Ascending aorta (tissue), 2 donors: ENCODE measurements at places on chromosomes 16 and 17.

GRCh38 chr16:66364117-66364958 lies 2.2 kb upstream of the CDH5 start:
- no peaks in the 10 kb centered on the region for H3K36me3 ChIP-seq
- DNase-seq, result peak; percentile 77
- no peaks in the 10 kb centered on the region for H3K4me1 ChIP-seq
- no peak overlapping the region for H3K4me3 ChIP-seq
- no peaks in the 10 kb centered on the region for H3K27me3 ChIP-seq

DNA sequence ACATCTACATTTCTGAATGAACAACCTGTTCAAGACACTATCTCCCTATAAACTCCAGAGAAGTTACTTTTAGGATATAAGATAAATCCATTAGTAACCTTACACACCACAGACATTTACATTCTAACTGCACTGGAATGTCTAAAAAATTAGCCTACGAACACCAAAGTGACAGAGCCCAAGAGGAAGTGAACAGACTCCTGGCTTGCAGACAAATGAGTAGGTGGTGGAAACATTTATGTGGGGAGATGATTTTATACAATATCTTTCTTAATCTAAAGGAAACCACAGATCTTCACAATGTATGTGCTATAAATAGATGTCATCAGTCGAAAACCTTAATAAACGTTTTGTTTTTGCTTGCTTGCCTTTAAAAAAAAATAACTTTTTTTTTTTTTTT lies 18.8 kb downstream of the ZNF652 start:
- H3K27ac ChIP-seq, result no peak overlapping the region
- no peaks in the 10 kb centered on the region for H3K27me3 ChIP-seq
- H3K4me3 ChIP-seq, result no peak overlapping the region
- DNase-seq, result no peak

DNA sequence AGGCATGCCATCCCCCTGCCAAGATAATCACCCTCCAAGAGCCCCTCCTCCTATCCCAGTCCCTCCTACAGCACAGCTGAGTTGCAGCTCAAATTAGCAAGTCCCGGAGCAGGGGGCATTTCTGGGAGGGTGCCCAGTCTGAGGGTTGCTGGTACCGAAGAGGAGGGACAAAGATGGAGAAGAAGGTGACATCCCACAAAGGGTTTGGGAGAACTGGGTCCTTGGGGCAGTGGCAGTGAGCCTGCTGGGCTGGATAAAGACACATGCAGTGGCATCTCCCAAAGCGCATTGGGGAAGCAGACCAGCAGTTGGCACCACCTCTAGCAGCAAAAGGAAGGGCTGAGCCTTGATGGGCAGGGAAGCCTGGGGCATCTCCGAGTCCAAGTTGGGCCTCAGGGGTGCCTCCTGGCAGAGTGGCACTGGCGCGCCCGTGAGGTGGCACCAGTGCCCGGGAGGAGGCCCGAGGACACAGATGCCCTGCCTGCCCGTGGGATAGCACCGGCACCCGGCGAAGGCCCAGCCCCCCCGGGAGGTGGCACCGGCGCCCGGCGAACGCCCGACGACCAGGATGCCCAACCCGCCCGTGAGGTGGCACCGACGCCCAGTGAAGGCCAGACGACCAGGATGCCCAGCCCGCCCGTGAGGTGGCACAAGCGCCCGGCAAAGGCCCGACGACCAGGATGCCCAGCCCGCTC lies 622 bp downstream of the TOM1L2 start:
- peak overlapping the region; percentile 87 for H3K27ac ChIP-seq
- DNase-seq, result no peak
- H3K4me1 ChIP-seq, result peaks cover 17% of the 10 kb centered on the region
- peak overlapping the region; percentile 56 for H3K4me3 ChIP-seq

- no peak overlapping the region for H3K27ac ChIP-seq
- no peaks in the 10 kb centered on the region for H3K4me1 ChIP-seq
- H3K27me3 ChIP-seq, result no peaks in the 10 kb centered on the region
- DNase-seq, result no peak
These were observed 9.3 kb downstream of the NOD2 start for GRCh38 chr16:50702725-50703124.

DNA sequence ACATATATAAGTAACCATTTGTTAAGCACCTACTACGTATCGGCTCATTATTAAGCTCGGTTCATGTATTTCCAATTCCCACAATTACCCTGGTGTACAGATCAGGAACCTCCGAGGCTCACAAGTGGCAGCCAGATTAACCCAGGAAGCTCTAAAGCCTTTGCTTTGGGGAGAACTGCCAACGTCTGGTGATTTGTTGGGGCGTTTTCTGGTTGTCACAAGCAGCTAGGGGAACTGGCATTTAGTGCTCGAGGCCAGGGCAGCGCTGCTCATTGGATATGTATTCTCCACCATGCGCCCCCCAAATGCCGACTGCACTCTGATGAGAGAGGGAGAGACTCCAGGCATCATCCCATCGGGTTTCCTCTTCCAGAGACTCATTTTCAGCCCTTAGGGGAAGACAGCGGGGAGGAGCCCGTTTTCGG lies 541 bp downstream of the ZNF18 start:
- DNase-seq, result peak; percentile 65
- H3K27ac ChIP-seq, result peak overlapping the region; percentile 88
- H3K4me3 ChIP-seq, result peak overlapping the region; percentile 97

DNA sequence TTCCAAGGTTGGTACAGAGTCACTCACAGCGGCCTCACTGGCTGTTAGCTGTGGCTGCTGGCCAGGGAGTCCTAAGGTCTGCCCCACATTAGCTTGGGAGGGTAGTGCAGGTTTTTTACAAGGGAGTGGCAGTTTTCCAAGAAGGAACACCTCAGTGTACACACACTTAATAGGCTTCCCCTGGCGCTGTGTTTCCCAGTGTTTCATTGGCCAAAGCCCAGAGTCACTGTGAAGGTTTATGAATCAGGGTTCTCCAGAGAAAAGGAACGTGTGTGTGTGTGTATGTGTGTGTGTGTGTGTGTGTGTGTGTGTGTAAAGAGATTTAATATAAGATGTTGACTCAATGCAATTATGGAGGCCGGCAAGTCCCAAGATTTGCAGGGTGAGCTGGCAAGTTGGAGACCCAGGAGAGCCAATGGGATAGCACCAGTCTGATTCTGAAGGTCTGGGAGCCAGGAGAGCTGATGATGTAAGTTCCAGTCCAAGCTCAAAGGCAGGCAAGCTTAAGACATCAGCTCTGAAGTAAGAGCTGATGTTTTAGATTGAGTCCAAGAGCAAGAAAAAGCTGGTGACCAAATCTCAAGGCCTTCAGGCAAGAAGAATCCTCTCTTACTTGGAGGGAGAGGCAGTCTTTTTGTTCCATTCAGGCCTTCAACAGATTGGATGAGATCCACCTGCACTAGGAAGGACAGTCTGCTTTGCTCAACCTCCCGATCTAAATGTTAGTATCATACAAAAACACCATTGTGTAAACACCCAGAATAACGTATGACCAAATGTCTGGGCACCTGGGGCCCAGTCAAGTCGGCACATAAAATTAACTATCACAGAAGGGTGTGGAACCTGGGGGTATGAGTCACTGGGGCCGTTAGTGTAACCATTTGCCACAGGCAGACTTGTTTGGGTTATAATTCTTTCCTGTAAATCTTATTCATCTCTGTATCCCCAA lies 206.8 kb downstream of the PRKCA start:
- no peaks in the 10 kb centered on the region for H3K27me3 ChIP-seq
- no peaks in the 10 kb centered on the region for H3K36me3 ChIP-seq
- no peak overlapping the region for H3K27ac ChIP-seq
- H3K4me3 ChIP-seq, result no peak overlapping the region

GRCh38 chr17:73506470-73507435 lies 137.5 kb downstream of the SDK2 start:
- H3K27me3 ChIP-seq, result no peaks in the 10 kb centered on the region
- H3K27ac ChIP-seq, result no peak overlapping the region
- H3K4me1 ChIP-seq, result no peaks in the 10 kb centered on the region
- H3K36me3 ChIP-seq, result no peaks in the 10 kb centered on the region
- no peak overlapping the region for H3K4me3 ChIP-seq

DNA sequence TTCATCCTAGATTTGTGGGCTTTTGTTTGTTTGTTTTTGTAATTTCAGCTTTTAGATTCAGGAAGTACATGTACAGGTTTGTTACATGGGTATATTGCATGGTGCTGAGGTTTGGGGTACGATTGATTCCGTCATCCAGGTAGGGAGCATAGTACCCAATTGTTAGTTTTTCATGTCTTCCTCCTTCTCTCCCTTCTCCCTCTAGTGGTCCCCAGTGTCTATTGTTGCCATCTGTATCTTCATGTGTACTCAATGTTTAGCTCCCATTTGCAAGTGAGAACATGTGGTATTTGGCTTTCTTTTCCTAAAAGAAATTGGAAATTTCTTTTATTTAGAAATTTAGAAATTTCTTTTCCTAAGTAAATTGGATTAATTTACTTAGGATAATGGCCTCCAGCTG lies 37.1 kb upstream of the BCAS3 start:
- no peak overlapping the region for H3K4me3 ChIP-seq
- H3K27me3 ChIP-seq, result no peaks in the 10 kb centered on the region
- H3K4me1 ChIP-seq, result no peaks in the 10 kb centered on the region
- no peak overlapping the region for H3K27ac ChIP-seq
- DNase-seq, result no peak
